HuH-7 (cell line): ENCODE measurements at places on chromosomes 11 and 22.

DNA sequence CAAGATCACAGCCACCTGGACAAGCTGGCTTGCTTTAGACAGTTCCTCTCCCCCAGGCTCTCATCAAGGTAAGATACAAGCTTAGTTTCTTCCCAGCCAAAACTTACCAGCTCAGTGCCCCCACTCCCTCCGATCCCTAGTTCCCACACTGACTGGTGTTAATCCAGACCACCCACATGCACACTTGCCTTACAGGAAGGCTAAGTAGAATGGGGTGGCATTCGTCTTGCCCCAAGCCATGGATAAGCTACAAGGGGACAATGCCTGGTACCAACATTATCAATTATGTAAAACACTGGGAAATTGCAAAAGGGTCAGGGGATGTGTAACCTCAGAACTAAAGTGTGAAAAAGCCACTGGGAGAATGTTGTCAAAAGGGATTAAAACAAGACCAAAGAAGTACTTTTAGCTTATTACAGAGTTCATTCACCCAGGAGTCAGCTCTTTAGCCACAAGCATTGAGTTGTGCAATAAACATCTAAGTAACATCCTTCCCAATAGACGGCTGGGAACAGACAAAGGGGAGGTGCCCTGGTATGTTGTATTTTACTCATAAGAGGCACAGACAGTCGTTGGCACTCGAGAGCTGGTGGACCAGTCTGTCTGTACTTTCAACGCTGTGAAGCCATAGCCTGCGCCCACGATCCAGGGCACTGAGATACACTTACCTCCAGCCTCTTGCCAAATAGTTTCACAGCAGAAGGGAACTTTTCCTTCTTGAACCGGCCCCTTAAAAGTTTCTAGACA, 1.1 kb downstream of the DHCR7 start:
- DNase-seq, result peak; percentile 81

- no peak for DNase-seq
Observed at GRCh38 chr11:94974178-94974577, 669 bp downstream of the KDM4D start.

DNA sequence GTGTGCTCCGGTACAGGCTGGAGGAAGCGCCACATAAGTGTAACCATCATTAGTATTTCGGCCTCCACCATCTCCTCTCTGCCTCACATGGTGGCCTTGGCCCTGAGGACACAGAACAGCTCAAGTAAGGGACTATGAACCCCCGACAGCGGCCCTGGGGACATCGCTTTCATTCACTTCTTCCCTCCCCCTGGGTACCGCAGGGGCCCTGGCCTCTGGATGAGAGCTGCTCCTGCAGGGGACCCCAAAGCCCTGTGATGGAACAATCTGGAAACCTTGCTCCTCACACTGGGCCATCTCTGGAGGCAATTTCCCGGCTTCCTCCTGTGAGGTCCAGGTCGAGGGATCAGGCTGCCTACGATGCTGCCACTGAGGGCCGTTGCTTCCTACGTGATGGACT, 565.5 kb downstream of the BRD1 start:
- DNase-seq, result no peak

DNA sequence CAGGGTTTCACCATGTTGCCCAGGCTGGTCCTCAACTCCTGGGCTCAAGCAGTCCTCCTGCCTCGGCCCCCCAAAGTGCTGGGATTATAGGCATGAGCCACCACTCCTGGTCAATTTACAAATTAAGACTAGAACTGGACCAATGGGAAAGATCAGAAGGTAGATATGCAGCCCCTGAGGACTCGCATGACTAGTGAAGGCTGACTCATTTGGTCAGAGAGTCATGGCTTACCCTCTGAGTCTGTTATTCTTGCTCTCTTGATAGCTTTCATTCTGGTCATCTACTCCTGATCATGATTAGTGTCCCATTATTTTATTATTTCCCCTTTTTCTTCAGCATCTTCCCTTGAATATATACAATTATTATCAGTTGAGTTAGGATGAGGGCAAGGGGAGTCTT, 2.7 kb upstream of the LDHAL6A start:
- DNase-seq, result no peak

DNA sequence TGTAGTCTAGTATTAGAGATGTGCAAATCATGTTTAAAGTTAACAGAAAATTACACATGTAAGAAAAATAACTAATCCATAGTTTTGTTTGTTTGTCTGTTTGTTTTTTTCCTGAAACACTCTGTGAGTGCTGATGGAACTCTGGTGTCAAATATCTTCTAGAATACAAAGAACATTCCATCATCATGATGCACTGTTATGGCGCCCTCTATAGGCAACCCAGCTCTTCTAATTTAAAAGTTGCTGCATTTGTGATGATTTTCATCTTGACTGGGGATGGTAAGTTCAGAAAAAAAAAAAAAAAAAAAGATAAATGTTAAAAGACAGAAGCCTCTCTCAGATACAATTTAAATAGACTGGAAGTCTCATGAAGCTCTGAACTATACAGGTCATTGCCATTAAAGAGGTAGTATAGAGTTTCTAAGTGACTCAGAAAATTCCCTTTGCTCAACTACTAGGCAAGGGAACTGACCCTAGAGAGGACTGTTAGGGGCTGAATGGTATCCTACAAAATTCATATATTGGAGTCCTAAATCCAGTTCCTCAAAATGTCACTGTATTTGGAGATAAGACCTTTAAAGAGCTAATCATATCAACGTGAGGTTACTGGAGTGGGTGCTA, 597.2 kb upstream of the ANO3 start:
- DNase-seq, result peak; percentile 5

DNA sequence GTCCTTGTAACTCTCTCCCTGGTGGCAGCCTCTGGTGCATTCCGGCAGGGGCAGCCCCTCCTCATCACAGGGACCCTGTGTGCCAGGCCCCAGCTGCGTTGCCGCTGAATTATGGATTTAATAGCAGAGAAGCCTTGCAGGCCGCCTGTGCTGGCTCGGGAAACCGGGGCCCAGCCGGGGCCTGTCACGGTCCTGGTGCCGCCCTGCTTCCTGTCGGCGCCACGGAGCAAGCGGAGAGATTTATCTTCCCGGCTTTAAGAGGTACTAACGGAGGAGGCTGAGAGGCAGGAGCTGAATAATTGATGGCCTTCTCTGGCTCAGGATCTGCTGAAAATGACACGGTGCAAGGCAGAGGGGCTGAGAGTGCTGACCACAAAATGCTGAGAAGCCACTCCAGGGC, 54.0 kb upstream of the CCDC188 start:
- DNase-seq, result no peak

DNA sequence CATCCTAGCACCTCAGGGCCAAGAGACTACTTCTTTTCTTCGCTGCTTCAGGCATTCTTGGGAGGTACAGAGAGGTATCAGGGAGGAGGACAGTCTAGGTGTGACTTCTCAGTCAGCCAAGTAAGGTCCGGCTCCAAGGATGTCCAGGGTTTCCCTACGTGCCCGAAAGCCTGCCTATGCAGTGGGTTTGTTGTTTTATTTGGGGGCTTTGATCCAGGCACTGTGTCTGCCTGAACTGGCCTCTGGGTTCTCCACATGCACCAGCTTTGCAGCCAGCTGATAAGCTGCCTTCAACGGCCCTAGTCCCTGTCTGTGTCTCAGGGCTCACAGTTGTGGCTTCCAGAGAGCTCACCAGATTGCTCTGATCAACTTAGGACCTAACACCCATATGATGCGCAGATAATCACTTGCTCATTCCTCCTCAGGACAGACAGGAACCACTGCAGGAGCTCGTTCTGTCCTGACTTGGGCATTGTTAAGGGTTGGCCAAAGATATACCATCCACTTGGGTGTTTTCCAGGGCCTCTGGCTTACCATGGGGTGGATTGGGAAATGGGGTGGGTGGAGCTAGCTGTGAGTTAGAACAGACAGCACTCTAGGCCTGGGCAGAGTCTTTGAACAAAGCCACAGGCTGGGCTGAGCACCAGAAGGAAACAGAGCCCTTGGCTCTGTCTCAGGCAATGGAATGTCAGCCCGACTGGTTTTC, 45.5 kb upstream of the CRYBB3 start:
- peak; percentile 56 for DNase-seq

GRCh38 chr11:131691181-131692041, 321.0 kb downstream of the NTM start:
- DNase-seq, result peak; percentile 44

DNA sequence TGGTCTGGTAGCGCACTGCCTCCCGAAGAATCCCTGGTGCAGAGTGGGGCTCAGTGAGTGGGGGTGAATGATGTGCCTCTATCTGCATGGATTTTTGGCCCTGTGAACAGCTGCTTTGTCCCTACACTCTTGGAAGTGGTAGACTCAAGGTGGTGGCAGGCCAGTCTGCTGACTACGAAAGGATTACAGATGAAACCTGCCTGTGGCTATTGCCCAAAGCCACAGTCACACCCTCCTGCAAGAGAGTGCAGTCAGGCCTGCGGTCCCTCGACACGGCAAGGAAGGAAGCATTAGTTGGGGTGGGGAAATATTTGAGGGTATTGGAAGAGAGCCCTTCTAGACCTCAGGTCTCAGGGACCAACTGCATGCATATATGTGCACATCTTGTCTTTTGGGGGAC, 63.7 kb downstream of the DSCAML1 start:
- DNase-seq, result no peak

DNA sequence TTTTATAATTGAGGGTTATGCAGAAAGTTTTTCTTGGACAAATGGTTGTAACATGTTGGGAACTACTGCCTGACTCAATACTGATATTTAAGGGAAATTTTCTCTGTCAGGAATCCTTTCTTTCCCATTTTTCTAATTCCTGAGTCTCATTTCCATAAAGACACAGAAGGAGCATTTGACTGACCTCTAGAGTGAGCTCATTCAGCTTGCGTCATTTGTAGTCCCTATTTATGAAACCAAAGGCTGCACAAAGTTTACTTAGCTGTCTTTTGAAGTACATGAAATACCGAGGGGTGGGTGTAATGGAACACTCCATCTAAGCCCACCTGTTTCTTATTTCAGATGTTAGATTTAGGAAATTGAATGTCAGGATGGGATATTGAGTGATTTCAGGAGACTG, 359.5 kb upstream of the C11orf87 start:
- no peak for DNase-seq

DNA sequence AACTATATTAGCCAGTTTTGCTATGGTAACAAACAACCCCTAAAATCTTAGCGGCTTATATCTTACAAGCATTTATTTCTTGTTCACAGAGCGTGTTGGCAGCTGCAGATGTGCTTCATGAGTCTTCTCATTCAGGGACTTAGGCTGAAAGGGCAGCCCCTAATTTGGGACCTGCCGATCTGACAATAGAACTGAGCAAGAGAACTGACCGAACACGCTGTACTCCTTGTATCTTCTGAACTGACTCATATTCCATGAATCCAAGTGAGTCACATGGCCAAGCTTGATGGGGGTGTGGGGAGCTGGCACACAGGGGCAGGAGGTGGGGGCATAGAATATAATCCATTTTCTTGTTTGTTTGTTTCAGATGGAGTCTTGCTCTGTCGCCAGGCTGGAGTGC, 481.7 kb upstream of the CADM1 start:
- DNase-seq, result no peak

DNA sequence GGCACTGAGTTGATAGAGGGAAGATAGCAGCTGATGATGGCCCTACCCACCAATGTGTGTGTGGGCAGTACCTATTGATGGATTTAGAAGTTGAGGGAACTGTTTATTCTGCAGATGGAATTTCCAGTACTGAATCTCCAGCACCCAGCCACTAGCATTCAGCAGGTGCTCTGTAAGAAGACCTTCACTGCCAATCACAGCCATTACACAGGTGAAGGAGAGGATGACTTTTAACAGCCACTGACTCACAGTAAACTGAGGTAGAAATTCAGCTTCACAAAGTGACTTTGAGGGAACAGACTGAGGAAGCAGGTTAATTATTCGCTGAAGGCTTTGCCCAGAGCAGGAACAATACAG, 107.8 kb downstream of the GGTLC2 start:
- no peak for DNase-seq

DNA sequence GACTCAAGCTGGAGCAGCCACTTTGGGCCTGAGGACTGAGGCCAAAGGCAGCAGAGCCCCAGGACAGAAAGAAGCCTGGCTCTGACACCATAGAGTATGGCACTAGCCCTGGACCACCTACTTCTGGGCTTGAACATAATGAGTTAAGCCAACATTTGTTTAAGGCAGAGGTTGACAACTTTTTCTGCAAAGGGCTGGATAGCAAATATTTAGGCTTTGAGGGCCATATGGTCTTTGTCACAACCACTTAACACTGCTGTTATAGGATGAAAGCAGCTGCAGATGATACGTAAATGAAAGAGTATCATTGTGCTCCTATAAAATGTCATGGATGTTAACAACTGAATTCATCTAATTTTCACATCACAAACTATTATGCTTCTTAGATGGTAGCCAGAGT, 16.6 kb downstream of the OSBP start:
- no peak for DNase-seq

GRCh38 chr11:64999478-64999877, 2.7 kb upstream of the BATF2 start:
- no peak for DNase-seq

GRCh38 chr11:1565173-1565903, 6.7 kb downstream of the DUSP8 start:
- DNase-seq, result no peak

GRCh38 chr11:21481255-21481654, 711.6 kb upstream of the ANO5 start:
- DNase-seq, result no peak

GRCh38 chr11:9222654-9223053, 42.5 kb downstream of the DENND5A start:
- no peak for DNase-seq

DNA sequence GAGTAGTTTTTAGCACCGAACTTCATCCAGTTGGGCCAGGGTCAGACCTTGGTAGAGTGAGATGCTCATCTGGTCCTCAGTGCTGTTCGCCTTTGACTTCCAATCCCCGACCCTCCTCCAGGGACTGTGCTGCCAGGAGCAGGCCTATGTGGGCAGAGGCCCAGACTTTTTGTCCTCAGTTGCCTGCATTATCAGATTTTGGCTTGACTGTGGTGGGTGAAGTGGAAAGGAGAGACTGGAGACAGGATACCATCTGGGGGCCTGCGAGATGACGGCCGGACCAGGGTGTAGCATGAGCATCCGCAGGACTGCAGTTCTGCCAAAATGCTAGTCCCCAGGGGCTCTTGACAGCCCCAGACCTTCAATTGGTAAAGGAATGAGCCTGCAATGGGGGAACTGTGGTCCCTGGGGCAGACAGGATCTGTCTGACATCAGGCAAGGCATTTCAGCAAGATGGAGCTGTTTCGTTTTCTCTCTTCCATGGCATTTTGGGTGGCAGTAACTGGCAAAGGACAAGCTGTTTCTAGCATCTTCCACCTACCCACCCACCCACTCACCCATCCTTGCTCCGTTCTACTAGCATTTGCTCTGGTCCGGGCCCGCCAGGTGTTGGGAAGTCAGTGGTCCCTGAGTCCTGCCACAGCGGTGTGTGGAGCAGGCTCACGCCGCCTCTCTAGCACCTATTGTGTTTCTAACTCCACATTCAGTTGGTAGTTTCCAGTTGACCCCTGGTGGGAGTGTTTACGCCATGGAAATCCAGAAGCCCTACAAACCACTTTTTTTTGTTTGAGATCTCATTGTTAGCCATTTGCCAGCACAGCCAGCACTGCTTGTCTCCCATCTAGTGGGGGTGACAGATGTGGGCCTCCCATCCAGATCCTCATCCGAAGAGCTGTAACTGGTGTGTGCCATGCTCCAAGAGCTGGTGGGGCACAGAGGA, 53.5 kb downstream of the OTOG start:
- DNase-seq, result no peak
